ENCODE measurements at places on chromosomes 13 and 19.
A peak's percentile ranks its signal among the peaks of the same experiment; 100 is the strongest.

- no peak for DNase-seq
Observed at GRCh38 chr19:7216373-7216902, 77.8 kb downstream of the INSR start.

GRCh38 chr19:41172297-41173164 is 20.5 kb upstream of the CYP2S1 start:
- DNase-seq = no peak

GRCh38 chr19:37513397-37513796 is 6.7 kb downstream of the ZNF793 start:
- peak; percentile 63 for DNase-seq

DNA sequence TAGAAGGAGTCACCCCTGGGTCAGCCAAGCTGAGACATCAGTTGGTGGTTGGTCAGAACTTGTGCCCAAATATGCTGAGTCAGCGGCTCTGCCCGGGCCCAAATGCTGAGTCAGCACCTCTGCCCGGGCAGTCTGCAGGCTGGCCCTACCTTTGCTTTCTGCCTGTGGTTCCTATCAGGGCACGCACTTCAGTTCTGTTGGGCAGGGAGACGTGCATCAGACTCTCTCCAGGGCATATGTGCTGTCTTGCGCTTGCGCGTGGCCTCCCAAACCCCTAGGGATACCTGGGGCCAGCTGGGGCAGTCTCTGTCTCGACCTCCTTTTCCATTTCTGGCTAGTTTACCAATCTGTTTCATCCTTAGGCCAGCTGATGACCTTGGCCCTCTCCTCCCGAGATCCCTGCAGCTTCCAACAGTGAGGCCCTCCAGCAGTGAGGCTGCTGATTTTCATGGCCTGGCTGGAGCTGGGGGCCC is 24.4 kb upstream of the LDLR start:
- no peak for DNase-seq

GRCh38 chr19:41328842-41329225 is 18.9 kb downstream of the CCDC97 start:
- no peak for DNase-seq
